ENCODE measurements at places on chromosomes 6 and 20. TPM values are rescaled to one million over a fixed set of nuclear protein-coding genes. Genes with fewer than 3 reads are reported as not detected.

The FOXC1 gene
- 2.2 TPM for polyA plus RNA-seq

GRCh38 chr6:33289784-33290315, 449 bp downstream of the PFDN6 start:
- DNase-seq: no peak

GRCh38 chr20:40317156-40317790, 371.8 kb downstream of the MAFB start:
- no peak for DNase-seq

DNA sequence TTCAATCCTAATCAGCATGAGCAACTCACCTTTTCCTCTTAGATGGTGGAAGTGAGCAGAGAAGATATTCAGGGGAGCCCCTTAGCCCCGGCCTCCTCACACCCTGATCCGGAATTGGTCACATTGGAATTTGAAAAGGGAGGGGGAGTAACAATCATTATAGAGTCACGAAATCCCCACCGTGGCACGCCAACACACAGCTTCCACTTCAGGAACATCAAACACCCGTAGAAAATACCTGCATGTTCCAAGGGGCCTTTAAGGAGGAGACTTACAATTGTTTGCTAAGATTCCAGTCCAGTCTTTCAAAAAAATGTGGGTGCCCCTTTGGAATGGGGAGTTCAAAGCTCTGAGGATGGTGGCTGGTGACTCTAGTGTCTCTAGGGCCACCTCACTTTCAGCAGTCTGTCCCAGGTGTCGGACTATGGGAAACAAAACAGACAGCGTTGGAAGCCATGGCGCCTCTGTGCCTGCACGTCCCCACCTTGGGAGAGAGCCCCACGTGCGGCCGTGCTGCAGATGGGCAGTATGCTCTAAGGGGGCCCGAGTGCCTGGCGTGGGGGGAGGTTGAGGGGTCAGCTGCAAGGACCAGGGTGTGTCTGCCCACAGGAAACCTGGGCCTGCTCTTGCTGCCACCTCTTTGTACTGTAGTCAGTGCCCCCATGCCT, 2.4 kb downstream of the CD93 start:
- no peak for DNase-seq

GRCh38 chr6:45738057-45738455, 277.6 kb downstream of the CLIC5 start:
- no peak for DNase-seq

GRCh38 chr20:10521068-10521831, 86.1 kb downstream of the SLX4IP start:
- peak; percentile 61 for DNase-seq

DNA sequence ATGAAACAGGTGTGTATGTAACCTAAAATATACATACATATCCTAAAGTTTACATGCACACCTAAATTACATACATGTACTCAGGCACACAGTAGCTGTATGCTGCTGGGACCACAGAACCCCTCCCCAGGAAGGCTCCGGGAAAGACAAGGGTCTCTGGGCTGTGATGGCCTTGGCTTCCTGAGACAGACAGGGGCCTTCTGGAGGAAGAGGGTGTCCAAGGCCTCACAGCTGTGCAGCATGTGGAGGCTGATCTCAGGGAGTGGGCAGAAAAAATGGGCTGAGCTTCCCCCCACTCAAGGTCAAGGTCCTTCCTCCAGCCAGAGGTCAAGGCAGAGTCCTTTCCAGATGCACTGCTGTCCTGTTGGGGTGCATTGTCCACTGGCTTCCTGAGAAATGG, 129.1 kb upstream of the THBS2 start:
- no peak for DNase-seq

DNA sequence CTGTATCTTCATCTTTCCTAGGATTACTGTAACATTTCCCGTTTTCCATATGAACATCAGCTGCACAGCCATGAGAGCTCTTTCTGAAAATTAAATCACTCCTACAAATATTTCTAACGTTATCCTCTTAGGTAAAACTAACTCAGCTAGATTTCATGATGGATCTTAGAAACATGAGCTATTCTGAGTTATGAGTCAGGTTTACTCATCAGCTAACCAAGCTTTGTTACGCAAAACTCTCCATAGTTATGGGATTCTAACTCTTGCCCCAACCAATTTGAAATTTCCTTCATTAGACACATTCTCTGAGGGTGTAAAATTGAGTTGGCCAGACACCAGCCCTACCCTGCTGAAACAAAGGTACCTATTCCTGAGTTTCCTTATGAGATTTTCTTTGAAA, 14.0 kb downstream of the DEFB110 start:
- no peak for DNase-seq

GRCh38 chr20:57773059-57773815, 63.4 kb upstream of the PMEPA1 start:
- no peak for DNase-seq

- DNase-seq: no peak
Observed at GRCh38 chr6:87747646-87748045, 45.6 kb upstream of the AKIRIN2 start.

- DNase-seq: no peak
Observed at GRCh38 chr6:6994796-6995195, 113.0 kb upstream of the RREB1 start.

GRCh38 chr6:15313367-15313766, 67.5 kb downstream of the JARID2 start:
- no peak for DNase-seq

- DNase-seq: no peak
Observed at GRCh38 chr20:3908667-3909066, 19.5 kb downstream of the PANK2 start.

GRCh38 chr6:77273929-77274328, 189.4 kb downstream of the HTR1B start:
- no peak for DNase-seq

The SLC32A1 gene
- polyA plus RNA-seq: not detected

The HAO1 gene
- not detected for polyA plus RNA-seq

The PDYN gene
- polyA plus RNA-seq: not detected

- no peak for DNase-seq
Observed at GRCh38 chr6:158575550-158575949, 15.7 kb downstream of the TMEM181 start.

The TNXB gene
- polyA plus RNA-seq: 218 TPM

DNA sequence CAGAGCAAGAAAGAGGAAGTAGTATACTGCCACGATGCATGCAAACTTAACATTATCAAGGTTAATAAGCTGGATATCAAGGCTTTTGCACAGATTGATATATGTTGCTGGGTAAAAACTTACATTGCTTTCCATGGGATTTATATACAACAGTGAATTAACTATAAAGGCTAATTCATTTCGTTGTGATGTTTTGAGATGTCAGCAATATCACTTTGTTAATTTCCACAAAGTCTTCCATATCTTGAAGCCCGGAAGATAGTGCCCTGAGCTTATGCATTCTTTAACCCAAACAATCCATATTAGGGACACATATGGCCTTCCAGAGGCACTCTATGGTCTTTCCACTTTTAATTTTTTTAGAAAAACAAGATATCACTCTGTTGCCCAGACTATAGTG, 603.5 kb downstream of the MAFB start:
- DNase-seq: no peak

DNA sequence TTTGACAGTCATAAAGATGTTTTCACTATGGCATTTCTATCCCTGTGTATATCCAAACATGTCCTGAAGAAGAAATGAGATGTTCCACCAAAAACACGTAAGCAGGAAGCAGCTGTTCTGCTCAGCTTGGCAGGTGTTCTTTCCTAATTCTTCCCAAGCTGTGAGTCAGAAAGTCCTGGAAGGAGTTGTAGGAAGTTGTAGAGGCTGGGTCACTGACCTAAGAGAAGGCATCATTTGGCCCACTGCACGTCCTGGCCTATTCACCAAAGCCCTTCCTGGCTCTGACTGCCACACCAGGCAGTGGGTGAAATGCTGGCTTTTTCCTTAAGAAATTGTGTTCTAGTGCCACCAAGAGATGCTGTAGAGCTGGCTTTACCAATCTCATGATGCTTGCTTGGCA, 40.3 kb downstream of the STX11 start:
- peak; percentile 41 for DNase-seq

The SLC26A8 gene
- polyA plus RNA-seq: not detected

DNA sequence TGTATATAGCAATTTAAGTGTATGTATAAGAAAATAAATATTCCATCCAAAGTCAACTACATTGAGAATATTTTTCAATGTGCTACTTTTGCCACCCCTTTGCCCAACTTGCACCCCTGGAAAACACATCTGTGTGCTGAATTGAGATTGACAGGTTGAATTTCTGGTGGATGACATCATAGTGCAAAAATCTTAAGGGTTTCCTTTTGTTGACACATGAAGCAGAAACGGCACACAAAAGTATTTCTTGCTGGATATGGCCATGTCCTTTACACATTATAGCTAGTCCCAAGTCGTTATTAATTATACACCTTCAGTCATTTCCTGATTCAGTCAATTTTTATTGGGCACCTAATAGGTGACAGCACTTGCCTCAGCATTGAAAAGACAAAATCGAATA, 188.7 kb upstream of the FBXL4 start:
- DNase-seq: no peak

- DNase-seq: no peak
Observed at GRCh38 chr20:14955399-14955798, 618.0 kb upstream of the FLRT3 start.

DNA sequence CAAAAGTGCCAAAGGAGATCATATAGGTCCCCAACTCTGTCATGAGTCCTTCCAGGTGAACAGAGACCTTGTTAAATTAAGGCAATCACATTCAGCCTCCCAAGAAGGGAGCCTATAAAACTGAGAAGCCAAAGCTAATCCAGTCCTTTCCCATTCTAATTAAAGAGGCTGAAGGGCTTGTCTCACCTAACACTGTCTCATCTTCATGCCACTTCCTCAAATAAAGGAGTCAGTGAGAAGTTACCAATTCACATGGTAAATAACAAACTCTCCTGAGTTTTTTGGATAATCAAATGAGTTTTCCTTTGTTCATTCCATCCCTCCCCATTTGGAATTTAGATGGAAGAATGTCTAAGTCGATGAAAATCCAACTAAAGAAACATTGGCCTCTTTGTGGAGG, 242.8 kb downstream of the UST start:
- no peak for DNase-seq

The MYL9 gene
- 405 TPM for polyA plus RNA-seq

The HRH3 gene
- 0.94 TPM for polyA plus RNA-seq

- no peak for DNase-seq
Observed at GRCh38 chr20:20624914-20625313, 87.5 kb downstream of the RALGAPA2 start.

DNA sequence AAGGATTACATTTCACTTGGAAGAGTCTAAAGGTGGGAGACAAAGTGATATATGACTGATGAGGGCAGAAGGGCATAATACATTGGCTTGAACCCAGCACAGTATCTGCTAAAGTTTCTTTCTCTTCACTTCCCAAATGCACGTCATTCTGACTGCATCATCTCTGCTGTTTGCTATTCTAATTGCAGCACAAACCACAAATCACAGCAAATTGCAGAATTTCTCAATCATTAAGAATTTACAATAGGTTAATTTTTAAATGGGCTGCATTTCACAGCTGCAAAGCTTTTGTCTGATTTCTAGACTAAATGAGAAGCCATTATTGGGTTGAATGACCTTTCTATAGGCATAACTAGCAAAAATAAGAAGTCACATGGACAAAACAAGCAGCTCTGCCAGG, 337.0 kb downstream of the RNGTT start:
- no peak for DNase-seq

DNA sequence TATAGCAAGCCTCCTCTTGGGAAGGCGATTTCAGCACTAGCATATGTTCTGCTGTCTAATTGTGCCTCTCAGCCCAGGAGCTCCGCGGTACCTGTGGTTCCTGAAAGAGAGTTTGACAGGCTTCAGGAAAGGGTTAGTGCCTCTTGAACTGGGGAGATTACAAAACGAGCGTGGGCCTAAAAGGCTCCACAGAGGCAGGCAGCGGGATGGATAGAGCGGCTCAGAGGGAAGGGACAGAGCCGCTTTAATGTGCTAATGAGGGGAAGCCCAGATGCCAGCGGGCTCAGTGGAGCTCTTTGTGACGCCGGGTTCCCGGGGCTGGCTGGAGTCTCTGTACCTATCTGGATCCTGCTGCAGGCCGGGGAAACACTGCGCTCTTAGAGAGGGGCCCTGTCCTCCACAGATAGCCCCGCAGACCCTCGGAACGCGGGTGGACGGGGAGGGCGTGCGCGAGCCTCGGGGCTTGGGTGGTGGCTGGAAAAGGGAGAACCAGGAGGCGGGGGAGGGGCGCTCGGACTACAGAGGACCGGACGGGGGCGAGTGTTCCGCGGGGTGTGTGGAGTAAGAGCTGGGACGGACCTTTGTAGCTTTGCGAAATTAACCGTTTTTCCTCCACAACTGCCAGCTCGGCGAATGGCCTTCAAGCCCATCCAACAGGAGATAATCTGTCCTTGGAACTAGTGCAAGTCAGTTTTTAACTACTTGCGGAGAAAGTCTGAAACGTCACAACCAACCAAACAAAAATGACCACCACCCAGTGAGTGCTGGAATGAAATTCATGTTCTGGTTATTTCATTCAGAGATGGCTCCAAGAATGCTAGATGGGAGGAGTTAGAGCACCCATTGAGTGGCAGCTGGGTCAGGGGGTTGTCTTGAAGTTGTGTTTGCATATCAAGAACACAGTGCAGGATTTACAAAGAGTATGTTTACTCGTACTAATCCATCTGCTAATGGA, 13.0 kb downstream of the SLC35F1 start:
- no peak for DNase-seq

The NEDD9 gene
- 12.8 TPM for polyA plus RNA-seq

DNA sequence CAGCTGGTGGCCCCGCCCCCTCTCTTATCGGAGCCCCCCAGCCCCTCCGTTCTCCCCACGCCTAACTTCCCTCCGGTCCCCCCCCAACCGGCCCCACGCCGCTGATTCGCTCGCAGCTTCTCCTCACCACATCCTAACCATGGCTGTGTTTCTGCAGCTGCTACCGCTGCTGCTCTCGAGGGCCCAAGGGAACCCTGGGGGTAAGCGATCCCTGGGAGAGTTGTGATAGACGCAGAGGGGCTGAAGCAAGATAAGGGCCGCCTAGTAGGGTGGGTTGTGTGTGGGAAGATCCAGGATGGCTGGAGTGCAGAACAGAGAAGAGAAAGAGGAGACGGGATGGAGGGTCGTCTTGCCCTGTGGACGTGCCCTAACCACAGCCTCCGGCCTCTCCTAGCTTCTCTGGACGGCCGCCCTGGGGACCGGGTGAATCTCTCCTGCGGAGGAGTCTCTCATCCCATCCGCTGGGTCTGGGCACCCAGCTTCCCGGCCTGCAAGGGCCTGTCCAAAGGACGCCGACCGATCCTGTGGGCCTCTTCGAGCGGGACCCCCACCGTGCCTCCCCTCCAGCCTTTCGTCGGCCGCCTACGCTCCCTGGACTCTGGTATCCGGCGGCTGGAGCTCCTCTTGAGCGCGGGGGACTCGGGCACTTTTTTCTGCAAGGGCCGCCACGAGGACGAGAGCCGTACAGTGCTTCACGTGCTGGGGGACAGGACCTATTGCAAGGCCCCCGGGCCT, at the start of gene MPIG6B:
MPIG6B (plus strand) TSS at position 129 of the 735 bp plus-strand sequence; CDS start at position 140, 11 bp downstream.
- no peak for DNase-seq
